ENCODE measurements at places on chromosomes 12 and 14.

- no peak for DNase-seq
These were observed 552.5 kb downstream of the DIO2 start for GRCh38 chr14:79658769-79659168.

DNA sequence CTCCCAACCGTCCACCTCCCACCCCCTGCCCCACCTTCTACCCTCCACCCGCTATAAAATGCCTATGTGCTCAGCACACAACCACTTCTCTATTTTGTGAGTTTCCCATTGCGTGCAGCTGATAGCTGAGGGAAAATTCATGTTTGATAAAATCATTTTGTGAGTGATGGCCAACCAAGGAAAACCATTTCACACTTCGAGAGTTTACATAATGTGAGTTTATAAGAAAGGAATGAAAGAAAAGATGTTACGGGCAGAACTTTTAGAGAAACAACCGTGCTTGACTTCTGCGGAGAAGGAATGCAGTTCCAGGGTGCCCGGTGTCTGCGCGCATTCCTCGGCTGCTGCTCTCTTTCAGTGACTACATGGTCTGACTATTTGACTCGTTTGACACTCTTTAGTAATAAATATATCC is 140.9 kb downstream of the EFCAB11 start:
- DNase-seq = no peak

GRCh38 chr14:72617391-72618031 is 276.4 kb downstream of the DPF3 start:
- no peak for DNase-seq

DNA sequence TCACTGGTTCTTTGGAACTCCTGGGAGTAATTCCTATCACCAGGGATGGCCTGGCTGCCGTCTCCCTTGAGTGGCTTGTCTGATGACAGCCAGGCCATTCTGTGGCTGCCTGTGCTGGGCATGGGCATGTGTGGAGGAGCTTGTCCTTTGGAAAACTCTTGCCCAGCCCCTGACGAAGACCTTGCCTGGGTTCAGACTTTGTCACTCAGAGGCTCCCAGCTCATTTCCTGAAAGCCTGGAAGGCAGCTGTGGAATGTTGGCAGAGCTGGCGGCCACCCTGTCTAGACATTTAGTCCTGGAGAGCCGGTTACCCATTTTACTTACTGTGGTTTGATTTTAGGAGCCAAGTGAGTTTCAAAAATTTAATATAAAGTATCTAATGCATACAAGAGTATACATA is 34.0 kb downstream of the TUNAR start:
- DNase-seq = no peak

DNA sequence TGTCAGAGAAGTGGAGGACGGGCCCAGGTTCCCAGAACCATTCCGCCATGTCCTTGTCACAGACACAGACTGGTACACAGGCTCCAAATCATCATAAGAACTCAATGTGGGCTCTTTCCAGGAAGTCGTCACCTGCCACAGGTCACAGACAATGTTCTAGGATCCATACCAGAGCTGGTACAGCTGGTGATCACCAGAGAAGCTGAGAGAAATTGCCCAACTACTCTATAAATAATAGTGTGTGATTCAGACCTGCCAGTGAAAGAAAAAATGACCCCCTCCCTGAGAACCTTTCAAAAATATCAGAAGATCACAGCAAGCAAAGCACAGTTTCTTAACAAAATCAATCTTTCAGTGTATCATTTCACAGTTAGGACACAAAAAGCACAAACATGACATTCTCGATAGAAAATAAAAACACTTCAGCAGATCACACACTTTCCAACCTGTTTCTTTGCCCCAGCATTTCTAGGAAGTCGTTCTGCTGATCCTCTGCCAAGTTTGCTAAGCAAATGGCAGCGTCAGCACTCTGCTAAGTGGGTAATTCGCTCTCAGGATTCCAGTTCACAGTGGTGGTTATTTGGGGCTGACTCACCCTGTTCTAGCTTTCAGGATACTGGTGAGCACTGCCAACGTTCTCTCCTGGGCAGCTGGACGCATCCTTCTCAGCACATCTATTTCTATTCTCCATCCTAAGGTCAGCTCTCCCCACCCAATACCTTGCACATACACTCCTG is 223.3 kb upstream of the SFSWAP start:
- DNase-seq = no peak

- DNase-seq = no peak
These were observed 1.8 kb downstream of the JAG2 start for GRCh38 chr14:105166571-105167302.

DNA sequence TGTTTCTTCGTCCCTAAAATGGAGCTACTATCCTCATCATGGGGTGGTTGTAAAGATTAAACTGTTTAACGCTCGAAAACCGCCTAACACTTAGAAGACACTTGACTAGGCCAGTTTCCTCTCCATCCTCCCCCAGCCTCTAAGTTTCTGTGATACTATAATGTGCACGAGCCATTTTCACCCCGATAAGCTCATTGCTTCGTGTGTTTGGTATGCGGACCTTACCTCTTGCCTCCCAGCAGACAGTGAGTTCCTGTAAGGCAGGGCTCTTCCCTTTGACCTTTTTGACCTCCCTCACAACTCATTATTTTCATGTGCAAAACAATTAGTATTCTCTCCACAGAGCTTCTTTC is 499 bp upstream of the GXYLT1 start:
- DNase-seq = no peak

DNA sequence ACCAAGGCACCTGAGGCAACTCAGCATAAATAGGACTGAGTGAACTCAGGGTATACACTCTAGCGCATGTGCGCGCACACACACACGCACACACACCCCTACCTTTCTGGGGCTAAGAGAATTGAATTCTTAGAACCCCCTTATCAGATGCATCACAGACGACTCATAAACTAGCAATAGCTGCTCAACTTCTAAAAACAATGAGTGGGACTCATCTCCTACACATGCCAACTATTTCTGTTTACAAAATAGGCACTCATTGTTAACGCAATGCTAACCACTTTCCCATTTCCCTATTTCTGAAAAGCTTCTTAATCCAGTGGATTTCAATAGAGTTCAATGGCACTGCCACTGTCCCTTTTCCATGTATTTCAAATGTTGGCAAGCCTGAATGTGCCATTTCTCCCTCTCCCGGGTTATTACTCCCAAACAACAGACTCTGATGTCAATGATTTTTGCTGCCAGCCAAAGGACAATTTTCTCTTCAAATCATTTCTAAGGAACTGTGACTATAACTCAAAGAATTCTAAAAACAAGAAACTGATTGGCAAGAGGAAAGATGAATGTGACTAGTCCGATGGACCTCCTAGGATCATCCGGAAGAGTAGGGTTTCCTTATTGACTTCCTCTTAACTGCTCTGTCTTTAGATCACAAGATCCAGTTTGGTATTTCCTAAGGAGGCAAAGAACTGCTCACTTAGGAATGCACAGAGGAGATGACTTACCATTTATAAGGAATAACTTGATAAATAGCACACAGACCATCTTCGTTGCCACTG is 48.8 kb downstream of the SLC38A1 start:
- peak; percentile 90 for DNase-seq

DNA sequence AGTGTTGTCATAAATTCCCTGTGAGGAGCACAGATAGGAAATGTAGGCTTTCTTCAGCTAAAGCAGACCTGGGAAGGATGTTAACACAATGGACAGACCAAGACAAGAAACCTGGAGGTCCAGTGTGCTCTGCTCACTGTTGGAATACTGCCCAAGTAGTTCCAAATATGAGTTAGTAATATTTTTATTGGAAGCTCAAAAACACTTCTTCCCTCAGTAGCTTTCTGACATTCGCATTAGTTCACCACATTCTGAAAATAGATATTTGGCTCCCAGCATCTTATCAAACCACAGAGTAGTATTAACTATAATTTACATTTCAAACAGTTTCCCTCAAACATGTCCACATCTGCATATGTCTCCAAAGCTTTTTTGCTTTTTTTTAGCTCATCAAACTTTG is 74.8 kb upstream of the PYGL start:
- DNase-seq = no peak

DNA sequence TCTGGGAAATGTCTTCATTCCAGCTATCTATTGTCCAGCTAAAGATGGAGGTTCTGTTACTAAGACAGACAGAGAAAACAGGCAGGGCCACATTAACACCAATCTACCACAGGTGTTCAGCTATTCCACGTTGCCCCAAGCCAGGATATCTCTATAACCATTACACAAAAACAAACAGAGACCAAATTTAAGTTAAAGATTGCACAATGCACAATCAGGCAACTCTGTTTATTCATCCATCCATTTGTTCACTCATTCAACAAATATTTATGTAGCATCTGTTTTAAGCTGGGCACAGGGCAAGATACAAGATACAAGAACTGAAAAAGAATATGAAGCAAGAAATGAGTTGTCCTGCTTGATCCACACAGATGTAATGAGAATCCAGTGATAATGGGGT is 629.0 kb downstream of the MED13L start:
- DNase-seq = no peak

GRCh38 chr12:104887452-104887851 is 70.6 kb downstream of the SLC41A2 start:
- no peak for DNase-seq

DNA sequence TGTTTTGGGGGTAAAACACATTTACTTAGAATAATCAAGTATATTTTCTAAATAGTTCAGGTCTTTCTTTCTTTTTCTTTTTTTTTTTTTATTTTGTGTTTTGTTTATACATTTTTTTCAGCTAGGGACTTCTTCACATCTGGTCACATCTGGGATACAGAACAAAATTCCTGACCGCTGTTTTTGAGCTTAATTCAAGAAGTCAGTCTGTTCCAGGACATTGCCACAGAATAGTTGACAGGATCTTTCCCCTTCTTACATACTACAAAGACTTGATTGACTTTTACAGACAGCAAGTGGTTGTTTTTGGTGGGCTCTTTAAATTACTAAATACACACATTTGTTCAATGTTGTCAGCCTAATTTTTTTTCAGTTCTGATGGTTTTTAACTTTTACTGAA is 41.8 kb upstream of the DCN start:
- DNase-seq = no peak

- DNase-seq = no peak
These were observed 9.4 kb downstream of the CCDC184 start for GRCh38 chr12:48192861-48193260.

DNA sequence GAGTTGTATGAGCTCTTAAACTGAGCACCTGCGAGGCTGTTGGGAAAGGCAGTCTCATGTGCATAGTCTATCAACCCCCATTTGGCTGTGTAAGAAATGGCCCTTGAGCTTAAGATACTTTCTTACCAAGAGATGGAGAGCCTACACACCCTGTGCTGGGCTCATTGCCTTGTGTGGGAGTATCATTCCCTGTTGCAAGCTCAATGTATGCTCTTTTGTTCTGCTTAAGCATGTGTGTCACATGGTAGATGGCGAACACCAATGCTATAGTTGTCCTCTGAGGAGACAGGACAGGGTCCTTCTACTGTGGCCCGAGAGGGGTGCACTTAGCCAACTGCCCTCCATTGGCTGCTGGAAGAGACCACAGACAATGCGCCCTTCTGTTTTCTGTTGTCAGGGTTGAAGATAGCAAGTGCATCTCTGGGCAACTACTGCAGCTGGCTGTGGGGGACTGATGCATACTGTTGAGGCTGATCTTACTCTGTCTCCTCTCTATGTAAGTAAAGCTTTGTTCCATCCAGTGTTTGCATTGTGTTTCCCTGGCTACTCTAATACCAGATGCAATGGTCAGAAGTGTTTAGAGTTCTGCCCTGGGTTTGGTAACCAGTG is 79.5 kb downstream of the PTPRB start:
- DNase-seq = no peak

- no peak for DNase-seq
These were observed 22.1 kb downstream of the RASSF9 start for GRCh38 chr12:85814071-85814470.

GRCh38 chr14:67449096-67449495 is 37.1 kb upstream of the PLEK2 start:
- DNase-seq = no peak

DNA sequence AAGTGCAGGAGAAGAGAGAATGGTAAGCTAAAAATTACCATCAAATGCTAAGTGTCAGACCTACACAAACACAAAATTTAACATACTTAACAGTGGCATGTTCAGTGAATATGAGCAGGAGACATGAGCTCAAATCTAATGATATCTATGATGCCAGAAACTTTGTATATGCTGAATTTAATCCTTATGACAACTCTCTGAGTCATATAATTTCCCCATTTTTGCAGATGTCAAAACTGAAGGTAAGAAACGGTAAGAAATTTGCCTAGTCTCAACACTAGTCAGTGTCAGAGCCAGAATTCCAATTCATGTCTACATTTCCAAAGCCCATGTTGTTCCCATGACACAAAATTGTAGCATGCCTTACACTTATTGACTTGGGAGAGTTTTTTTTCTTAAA is 375.8 kb downstream of the APAF1 start:
- no peak for DNase-seq

DNA sequence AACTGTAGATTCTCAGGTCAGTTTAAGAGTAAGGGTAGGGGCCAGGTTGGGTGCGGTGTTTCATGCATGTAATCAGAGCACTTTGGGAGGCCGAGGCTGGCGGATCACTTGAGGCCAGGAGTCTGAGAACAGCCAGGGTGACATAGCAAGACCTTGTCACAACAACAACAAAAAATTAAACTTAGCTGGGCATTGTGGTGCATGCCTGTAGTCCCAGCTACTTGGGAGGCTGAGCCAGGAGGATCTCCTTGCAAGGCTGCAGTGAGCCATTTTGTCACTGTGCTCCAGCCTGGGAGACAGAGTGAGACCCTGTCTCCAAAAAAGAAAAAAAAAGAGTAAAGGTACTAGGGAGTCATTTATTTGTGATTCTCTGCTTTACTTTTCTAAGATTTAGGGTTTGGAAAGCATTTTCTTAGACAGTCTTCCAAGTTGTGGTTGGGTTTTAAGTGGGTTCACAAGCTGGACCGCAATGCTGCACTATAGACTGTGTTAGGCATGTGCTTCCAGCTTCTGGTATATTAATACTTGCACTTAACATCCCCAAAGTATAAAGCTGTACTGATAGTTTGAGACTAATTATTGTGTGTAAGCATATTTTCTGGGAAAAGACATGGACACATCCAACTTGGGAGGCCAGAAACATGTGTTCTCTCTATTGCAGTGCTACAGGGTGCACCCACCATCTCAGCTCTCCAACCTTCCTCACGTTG is 49.1 kb upstream of the HECTD1 start:
- no peak for DNase-seq

DNA sequence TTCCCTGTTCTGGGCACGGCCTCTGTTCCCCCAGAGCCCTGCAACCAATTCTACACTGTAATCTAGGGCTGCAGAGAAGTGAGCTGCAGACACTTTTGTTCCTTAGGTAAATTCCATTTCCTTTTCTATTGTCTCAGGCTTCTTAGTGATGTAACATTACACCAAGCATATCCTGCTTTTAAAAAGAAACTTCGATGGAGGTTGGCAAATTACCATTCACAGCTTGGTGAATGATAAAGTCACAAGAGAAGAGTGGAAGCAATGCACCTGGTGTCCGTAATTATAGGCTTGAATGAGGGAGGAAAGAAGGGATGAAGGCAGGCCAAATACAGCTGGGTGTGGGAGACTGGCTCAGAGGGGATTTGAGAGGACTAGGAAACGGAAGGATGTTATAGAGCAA is 68.6 kb downstream of the PPM1A start:
- DNase-seq = no peak

- no peak for DNase-seq
These were observed 164.6 kb downstream of the EGLN3 start for GRCh38 chr14:33786091-33786825.

GRCh38 chr14:73457041-73457923 is 1.1 kb downstream of the NUMB start:
- no peak for DNase-seq

All from HS-5 (cell line).